ENCODE measurements at places on chromosomes 11 and 22.

- DNase-seq = no peak
Measured at GRCh38 chr11:116778556-116778955, 5.8 kb upstream of the BUD13 start.

DNA sequence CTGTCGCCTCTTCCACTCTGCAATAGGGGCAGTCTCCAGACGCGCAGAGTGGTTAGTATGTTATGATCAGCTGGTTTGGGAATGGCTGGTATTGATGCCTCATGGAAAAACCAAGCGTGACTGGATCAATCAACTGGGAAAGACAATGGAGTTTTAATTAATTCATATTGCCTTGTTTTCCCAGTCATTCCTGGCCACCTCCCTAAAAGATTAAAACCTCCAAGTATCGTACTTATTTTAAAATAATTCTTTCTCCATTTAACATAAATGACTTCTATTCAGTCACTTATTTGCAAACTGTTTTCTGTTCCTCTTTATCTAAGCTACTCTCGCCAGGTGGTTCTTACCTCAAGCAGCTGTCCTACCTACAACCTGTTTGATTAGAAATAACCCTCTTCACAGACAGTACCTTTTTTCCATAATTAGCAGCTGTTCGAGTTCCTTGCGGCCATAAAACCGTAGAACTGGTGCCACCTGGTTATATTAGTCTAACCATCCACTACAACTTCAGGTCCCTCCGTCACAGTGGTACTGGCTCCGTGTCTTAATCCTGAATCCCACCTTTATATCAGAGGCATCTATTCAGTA, 898 bp downstream of the ZNF215 start:
- DNase-seq = no peak

GRCh38 chr11:76850815-76851214, 9.9 kb upstream of the ACER3 start:
- no peak for DNase-seq

GRCh38 chr22:27685515-27685914, 116.0 kb downstream of the MN1 start:
- no peak for DNase-seq

DNA sequence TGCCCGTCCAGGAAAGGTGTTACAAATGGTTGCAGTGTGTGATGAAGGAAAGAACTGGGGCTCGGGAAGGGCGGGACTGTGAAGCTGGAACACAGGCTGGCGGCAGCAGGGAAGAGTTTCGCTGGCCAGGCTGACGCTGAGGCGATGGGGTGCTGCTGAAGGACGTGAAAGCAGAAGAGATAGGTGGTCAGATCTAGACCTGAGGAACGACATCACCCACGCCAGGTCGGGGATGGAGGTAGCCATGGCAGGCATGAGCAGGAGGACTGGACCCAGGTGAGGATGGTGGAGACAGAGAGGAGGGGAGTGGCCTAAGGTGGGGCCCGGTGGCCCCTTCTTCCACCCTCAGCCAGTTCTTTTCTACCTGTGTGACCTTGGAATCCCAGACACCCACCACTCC, 9.1 kb downstream of the CDC42EP2 start:
- no peak for DNase-seq

DNA sequence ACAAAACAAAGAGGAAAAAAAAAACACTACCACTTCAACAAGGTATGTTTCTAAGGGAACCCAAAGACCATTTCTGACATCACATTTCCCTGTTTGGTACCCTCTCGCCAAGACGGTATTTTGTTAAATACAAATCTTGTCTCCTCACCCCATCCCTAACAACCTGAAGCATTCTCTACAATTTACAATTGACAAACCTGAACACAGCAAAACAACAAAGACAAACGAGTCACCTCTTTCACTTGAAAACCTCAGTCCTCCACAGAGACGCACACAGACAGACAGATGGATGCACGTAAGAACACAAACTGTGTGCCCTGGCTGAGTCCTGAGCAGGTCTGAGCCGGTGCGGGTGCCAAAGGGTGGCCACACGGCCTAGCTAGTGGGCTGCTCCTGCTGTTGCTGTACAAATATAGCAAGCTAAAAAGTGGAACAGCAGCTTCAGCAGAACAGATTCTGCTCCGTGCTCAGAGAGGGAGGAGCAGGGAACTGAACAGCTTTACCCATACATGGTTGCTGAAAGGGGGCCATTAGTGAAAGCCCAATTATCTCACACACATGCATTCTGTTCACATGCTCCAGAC, 28.5 kb downstream of the CELF1 start:
- no peak for DNase-seq
